ENCODE measurements at places on chromosomes 4 and X.

DNA sequence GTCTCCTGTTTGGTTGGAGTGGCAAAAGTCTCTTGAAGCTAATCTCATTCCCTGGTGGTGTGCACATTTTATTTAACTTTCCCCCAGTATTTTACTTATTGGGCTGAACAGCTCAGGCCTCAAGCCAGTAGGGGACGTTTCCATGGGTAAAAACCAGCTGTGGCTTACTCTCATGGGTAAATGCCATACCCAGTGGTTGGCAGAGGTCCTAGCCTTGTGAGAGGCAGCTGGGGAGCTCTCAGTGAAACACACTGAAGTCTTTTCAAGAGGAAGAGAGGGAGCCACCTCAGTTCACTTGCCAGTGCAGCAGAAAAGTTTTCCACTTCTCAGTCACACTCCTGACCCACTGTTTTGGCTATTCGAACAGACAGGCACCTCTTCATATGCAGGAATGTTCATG, 1964.2 kb downstream of the ARAP2 start:
- DNase-seq, result no peak

DNA sequence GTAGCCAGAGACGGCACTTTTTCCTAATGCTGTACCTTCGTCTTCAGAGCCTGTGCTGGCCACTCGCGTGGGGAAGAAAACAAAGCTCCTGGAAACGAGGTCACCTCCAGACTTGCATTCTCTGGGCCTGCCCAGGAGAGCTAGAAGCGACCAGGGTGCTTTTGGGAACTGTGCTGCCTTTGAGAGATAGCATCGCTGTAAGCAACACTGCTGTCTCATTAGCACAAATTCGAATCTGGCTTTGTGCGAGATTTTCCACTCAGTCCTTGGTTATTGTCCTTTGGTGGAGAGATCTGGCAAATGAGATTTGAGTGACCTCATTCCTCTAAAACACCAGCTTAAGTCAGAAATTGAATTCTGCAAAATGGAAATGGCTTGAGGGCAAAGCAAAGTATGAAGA, 66.1 kb upstream of the TLR3 start:
- no peak for DNase-seq

DNA sequence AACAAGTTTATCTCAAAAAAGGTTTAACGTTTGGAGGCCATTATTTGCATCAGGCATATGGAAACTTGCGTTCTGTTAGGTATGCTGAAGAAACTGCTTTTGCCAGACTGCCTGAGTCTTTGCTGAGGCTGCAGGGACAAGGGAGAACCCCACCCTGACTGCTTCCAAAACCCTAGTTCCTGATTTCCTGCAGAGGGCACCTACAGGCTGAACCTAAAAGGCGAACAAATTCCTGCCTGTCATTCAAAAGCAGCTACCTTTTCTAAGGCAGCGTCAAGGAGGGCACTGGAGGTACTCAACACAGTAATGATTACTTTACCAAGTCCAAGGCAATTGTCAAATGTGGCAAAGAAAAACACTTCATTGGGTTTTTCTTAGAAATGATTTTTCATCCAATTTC, 578 bp upstream of the CORIN start:
- DNase-seq, result no peak

GRCh38 chrX:137118136-137118535, 84.3 kb upstream of the GPR101 start:
- no peak for DNase-seq

GRCh38 chr4:76208005-76208765, 5.4 kb downstream of the SCARB2 start:
- DNase-seq, result no peak

DNA sequence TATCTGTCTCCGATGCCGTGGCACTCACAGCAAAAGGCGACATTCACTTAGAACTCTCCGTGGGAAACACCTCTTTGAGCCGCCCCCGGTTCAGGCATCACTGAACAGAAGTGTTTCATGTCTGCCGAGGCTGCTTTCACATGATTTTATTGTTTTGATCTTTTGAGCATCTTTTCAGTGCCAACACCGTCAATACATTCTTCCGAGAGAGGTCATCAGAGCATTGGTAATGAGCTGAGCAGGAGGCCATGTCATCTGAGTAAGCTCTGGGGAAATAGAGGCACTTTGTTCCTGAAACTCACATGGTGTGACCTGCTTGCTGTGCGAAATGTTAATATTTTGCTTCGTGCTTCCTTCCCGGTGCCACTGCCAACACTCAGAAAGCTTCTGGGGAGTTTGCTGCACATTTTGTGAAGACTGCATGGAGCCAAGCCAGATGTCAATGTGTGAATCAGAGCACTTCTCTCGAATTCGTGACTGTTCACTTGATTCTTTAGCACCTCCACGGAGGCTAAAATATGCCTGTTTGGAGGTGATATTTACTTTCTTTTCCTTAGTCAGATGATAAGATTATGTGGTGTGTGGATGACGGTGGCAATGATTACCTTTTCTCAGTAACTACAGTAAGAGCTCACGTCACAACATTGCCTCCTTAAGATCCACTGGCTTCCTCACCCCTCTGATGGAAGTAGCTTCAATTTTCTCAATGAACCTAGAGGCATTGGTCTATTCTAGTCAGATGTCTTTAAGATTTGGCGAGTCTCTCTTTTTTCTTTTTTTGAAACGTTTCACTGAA, 222.3 kb upstream of the HS3ST1 start:
- no peak for DNase-seq

GRCh38 chr4:123046096-123046495, 123.7 kb upstream of the NUDT6 start:
- DNase-seq, result no peak

- no peak for DNase-seq
These were observed 18.4 kb upstream of the SORCS2 start for GRCh38 chr4:7173841-7174449.

DNA sequence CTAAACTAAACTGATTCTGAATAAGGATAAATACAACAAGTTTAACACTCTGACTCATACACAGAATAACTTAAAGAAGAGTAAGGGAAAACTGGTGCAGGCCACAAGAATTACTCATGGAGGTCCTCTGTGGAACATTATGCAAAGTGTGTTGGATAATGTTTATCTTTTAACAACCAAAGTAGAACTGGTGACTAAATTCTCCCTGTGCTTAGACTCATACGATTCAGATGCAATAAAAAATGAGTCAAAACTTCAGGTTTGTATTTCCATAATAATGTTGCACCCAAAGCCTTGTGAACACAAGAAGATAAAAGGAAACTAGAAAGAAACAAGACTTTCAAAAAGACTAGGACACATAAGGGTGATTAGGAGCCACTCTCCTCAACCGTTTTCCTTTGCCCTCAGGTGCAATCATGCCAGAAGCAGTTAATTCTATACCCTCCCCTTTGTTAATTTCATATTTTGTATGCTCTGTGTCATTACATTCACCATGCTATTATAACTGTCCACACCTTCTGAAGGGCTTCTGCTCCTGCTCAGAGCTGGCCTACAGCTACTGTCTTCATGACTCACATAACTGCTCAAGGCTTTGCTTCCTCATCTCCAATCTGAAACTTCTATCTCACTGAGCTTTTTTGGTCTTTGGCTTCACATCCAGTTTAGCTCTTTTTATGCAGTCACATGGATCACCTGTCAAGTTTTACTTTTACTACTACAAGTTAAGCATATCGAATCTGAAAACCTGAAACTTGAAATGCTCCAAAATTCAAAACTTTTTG, 60.2 kb downstream of the KCNIP4 start:
- DNase-seq, result no peak

DNA sequence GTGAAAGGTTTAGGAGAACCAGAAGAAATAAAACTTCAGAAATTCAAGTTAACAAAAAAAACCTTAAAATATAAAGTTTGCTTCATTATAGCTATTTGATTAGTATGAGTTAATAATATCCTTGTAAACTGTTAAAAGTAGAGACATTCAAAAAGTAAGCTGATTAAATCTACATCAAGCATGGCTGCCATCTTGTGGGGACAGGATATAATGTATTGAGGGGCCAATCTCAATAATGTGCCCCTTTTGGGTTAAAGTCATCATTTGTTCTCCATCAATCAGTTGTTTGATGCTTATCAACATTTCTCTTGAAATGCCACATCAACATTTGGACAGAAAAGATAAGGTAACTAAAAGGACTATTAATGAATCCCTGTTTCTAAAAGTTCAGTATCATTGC, 4.6 kb upstream of the GRID2 start:
- no peak for DNase-seq

DNA sequence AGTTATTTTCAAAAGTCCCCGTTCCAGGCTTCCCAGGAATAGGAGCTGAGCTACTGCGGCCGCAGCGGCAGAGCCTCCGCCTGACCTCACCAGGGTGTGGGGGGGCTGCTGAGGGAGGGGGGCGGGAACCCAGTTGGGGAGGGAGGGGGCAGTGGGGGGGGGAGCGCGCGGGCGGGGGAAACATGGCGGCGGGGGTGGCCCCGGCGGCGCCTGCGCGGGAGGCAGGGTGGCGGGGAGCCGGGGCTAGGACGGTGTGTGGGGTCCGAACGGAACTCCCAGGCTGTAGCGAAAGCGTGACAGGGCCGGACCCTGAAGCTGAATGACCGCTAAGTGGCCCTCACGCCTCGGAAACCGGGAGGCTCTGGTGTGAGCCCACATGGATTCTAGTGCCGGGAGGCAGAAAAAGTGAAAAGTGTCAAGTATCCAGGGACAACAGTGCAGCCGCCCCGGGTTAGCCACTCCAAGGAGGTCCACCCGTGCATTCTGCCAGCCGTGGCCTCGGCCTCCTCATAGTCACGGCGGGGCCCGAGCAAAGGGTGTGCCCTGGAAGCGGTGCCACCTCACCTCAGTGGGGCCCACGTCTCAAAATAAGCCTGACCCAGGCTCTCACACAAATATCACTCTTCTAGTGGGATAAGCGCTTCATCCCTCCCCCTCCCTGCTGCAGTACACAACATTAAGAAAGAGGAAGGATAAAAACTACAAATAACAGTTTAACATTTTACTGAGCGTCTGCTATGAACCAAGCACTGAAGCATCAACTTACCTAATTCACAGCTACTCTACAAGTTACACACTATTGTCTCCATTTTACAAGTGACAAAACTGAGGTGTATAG, at the start of gene KLHL13:
Gene KLHL13 (minus strand): TSS at position 98 of the 838 bp plus-strand sequence. CDS start 88,337 bp downstream, outside the sequence.
- no peak for DNase-seq

DNA sequence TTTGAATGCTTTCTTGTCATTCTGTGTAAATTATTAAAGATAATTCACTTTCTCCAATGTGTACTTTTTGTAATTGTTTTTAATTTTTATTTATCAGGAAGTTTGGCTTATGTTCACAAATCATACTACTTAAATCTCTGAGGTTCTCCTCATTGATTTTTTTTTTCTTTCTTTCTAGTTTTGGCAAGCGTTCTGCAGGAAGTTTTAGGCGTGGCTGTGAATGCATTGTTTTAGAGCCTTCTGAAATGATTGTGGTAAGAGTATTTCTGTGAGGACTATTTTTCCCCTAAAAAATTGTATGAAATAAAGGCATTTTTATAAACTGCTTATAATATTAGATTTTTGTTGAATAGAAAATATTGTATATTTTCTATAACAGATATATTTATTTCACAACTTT, 135.8 kb downstream of the RAPGEF2 start:
- DNase-seq, result no peak

Data from CD4-positive, CD25-positive, alpha-beta regulatory T cell (primary cell).